Stimulated activated CD4-positive, alpha-beta T cell treated with anti-CD3 and anti-CD28 coated beads, Interleukin-15, amount 100 ng/mL, for 1 hour (primary cell): ENCODE measurements at places on chromosomes 7 and 10.

DNA sequence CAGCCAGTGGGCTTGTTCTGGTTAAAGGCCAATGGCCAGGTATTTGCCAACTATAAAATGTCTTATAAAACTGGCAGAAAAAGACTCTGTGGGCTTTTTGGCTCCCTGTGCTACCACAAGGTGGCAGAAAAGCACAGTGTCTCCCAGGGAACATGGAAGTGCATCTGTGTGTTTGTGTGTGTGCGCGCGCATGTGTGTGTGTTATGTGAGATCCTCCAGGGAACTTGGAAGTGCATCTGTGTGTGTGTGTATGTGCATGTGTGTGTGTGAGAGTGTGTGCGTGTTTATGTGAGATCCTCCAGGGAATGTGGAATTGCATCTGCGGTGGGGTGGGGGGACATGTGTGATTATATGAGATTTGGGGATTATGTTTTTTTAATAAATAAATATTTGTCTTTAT is 30.2 kb upstream of the ABI1 start:
- no peak for DNase-seq

GRCh38 chr7:116618338-116619128 is 53.5 kb upstream of the MET start:
- no peak for DNase-seq

DNA sequence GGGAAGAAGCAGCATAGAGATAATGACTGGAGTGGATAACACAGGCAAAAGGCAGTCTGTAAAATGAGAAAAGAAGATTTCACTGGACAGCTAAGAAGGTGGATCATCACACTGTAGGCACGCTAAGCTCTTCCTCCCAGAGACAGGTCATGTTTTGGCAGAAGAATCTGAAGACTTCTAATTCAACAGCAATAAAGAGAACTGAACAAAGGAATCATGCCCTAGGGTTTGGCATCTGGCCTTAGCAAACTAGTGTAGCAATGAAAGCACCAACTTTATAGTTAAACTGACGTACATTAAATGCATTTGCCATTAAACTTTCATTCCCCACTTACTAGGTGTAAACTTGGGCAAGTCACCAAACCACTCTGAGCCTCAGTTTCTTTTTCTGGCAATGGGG is 84.4 kb upstream of the SEM1 start:
- DNase-seq = no peak

DNA sequence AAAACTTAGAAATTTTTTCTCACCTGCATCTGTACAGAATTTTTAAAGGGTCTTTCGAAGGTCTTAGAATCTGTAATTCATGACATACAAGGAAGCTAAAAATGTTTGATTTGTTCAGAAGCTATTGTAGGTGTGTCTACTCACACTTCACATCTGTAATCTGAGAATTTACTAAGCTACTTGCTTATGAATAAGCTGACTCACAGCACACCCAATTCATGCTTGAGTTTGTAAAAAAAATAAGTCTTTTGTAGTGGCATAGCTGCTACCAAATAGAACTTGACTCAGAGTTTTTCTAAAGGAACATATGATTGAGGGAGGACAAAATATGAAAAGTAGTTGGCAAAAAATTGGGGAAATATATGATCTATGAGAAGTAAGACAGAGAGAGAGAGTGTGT is 12.7 kb upstream of the AGR2 start:
- DNase-seq = no peak

- no peak for DNase-seq
Measured at GRCh38 chr7:8455426-8455825, 22.0 kb downstream of the NXPH1 start.

DNA sequence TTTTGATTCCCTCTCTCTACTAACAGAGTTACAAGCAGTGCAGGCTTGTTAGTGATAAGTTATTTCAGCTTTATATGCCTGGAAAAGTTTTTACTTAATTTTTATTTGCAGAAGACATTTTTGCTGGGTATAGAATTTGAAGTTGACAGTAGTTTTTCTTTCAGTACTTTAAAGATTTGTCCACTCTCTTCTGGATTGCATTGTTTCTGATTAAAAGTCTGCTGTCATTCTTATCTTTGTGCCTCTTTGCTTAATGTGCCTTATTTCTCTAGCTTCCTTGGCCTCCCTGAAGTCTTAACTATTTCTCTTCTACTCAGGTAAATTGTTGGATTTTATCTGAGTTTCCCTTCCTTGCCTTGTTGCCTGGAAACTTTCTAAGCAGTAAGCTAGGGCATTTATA is 36.2 kb downstream of the PLCE1 start:
- no peak for DNase-seq

- DNase-seq = no peak
Measured at GRCh38 chr7:105249216-105249615, 139.5 kb downstream of the SRPK2 start.

GRCh38 chr7:51351661-51352060 is 35.1 kb upstream of the COBL start:
- no peak for DNase-seq

GRCh38 chr7:34140066-34140465 is 234.7 kb downstream of the BMPER start:
- no peak for DNase-seq

DNA sequence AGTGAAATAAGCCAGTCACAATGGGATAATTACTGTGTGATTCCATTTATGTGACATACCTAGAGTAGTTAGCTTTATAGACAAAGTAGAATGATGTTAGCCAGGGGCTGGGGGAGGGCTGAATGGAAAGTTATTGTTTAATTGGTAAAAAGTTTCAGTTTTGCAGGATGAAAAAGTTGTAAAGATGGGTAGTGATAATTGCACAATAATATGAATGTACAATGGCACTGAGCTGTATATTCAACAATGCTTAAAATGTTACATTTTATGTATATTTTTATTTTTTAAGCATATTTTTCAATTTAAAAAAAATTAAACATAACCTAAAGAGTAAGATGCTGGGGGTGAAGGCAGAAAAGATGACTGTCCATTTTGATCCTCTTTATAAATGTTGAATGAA is 216.1 kb upstream of the KAT6B start:
- DNase-seq = no peak

DNA sequence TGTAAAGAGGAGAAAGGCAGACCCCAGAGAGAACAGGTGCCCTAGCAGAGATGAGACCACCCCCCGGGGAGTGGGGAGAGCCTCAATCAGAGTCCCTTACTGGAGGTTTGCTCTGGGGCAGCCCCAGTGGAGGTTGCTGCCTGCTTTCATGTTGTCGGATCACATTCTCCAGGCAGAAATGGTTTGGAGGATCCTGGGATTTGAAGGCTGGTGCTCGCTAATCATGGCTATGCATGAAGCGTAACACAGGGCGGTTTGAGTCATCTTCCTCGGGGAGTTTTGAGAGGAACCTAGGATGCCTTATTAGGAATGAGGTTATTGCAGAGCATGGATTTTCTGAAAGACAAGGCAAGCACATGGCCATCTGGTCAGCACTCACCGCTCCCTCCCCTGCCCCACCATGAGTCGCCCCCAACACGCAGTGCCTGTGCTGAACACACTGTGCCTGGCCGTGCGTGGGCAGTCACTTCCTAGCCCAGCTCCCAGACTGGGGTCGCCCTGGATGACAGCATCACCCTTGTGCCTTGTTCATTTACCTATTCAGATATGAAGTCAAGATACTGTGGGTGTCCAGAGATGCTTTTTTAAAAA is 319.9 kb downstream of the DPP6 start:
- DNase-seq = no peak

- DNase-seq = no peak
Measured at GRCh38 chr10:124375691-124376090, 43.0 kb downstream of the OAT start.

DNA sequence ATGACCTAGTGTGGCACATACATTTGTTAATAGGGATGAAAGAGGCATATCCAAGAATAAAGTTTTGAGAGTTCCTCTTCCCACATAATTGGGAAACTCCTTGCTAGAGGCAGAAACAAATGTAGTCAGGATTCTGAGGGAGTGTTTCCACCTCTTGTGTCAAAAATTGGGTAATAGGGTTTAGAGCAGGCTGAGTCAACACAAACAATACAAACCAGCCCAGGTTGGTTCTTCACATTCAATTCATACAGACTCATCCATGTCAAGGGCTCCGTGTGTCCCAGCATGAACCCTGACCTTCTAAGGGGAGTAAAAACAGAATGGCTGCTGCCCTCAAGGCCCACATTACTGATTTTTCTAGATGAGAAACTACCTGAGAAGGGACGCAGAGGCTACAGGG is 75.3 kb downstream of the GLI3 start:
- no peak for DNase-seq

GRCh38 chr10:28632584-28632945 is 44.8 kb upstream of the BAMBI start:
- DNase-seq = no peak

DNA sequence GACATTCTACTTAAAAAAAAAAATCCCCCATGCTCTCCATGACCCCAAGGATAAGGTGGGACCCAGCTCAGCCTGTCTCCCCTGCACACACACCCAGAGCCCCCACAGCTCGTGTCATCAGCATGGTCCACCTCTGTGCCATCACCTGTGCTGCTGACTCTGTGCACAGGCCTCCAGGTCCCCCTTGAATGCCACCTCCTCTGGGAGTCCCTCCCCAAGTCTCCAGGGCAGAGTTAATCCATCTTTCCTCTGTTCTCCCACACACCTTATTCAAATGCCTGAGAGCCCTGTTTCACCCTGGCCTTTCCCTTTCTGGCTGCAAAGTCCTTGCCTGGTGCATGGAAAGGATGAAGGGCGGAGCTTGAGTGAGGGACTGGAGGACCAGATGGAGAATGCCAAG is 194.1 kb upstream of the LYZL2 start:
- DNase-seq = no peak

DNA sequence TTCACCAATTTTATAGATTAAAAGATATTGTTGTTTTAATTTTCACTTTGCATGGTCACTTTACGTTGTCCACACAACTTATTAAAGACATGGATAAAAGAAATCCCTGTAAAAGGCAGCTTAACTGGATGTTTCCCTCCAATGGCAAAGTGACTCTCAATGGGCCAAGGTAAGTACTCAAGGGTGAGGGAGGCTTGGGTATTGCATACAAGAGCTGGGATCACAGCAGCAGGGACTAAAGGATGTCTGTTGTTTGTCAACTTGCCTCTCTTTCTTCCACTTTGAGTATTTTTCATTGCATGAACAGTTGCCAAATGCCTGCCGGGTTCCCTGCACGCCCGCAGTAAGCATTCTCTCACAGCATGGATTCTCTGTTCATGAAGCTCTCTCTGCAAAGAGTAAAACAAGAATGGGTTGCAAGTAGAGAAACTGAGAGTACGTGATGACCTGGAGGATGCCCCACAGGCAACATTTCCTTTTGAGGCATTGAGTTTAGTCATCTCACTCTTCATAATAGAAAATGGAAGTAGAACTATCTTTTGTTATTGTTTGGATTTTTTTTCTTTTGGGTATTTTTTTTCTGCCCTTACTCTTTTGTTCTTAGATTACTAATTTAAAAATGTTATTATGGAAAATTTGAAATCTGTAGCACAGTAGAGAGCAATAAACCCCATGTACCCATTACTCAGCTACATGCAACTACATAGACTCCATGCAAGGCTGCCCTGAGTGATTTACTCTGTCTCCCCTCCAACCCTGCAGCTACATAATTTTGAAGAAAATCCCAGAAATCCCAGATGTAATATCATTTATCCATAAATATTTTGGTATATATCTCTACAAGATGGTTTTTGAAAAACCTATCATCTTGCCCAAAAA is 26.3 kb downstream of the GPR141 start:
- no peak for DNase-seq

DNA sequence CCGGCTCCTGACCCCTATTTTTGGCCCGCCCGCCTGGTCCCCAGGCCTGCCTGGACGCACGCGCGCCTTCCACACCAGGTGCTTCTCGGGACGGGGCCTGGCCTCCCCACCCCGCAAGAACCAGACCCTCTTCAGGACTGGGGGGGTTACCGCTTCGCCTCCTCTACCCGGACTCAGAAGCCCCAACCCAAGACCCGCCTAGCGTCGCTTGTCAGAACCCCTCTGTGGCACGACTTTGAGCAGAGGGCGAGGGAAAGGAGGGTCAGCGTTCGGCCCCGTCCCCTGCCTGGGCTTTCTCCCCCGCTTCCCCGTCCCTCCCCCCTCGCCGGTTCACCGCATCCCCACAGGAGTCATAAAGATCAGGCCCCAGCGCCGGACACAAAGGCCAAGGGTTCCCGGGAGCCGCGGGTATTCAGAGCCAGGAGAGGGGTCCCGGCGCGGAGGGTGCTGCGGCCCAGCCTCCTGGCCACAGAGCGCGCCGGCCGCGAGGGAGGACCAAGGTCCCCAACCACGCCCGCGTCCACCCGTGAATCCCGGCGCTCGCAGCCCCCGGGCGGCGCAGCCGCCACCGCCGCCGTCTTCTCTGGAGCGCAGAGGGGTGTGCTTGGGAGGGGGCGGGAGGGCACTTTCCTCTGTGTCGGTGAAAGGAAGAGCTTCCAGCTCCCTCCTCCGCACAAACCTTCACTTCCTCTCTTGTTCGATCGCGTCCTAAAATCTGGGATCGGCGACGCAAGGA is 351.9 kb downstream of the DNAJB6 start:
- DNase-seq = no peak

GRCh38 chr10:75136346-75136745 is 24.9 kb downstream of the SAMD8 start:
- no peak for DNase-seq

DNA sequence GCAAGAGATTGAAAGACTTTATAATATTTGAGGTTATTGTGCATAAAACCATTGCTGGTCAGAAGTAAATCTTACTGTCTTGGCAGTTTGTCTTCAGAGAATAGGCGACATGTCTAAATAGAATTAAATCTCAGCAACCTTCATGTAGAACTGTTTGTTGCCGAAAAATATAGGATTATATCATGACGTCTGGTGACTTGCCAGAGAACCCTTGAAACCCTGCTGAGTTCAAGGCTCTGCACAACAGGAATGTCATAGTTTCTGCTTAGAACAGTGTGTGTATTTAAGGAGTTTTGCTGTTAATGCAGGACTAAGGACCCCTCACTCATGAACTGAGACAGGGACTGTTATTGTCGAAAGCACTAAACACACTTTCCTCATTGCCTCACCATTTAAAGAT is 206.4 kb upstream of the ETV1 start:
- no peak for DNase-seq

DNA sequence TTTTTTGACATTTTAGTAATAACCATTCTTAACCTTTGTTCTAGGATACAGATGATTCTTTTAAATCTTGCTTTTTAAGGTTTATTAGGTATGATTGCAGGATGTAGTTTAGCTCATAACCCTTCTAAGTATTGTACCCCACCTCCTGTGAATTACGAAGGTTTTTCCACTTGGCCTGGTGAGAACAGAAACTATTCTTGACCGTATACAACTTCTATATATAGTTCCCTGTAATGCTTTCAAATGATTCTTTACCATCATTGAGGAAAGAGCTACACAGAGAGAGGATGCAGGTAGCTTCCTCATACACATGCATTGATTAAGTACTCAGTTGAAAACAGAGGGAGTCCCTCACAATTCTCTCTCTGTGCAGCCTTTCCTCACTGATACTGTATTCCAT is 86.3 kb downstream of the PALS2 start:
- no peak for DNase-seq
